MCF 10A (cell line): ENCODE measurements at places on chromosomes 13 and 19.

- DNase-seq: peak; percentile 21
Observed at GRCh38 chr13:64925284-64925683, 2304.9 kb downstream of the PCDH9 start.

- DNase-seq: no peak
Observed at GRCh38 chr13:98761986-98762616, 9.6 kb upstream of the SLC15A1 start.

DNA sequence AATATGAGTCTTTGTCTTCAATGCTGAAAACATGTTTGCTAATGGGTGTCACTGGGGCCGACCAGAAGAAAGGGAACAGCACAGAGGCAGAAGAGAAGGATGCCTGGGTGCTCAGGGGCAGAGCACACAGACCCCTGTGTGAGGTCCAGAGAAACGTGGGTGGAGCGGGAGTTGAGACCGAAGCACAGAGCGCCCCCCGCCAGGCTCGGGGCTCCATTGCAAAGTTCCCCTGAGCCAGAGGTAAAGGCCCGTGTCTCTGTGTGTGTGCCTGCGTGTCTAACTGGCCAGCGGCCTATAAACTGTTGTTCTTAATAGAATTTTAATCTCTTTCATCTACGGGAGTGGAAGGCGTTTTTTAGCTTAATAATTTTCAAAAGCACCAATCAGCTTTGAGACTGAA is 343.1 kb downstream of the TEX29 start:
- DNase-seq: no peak

DNA sequence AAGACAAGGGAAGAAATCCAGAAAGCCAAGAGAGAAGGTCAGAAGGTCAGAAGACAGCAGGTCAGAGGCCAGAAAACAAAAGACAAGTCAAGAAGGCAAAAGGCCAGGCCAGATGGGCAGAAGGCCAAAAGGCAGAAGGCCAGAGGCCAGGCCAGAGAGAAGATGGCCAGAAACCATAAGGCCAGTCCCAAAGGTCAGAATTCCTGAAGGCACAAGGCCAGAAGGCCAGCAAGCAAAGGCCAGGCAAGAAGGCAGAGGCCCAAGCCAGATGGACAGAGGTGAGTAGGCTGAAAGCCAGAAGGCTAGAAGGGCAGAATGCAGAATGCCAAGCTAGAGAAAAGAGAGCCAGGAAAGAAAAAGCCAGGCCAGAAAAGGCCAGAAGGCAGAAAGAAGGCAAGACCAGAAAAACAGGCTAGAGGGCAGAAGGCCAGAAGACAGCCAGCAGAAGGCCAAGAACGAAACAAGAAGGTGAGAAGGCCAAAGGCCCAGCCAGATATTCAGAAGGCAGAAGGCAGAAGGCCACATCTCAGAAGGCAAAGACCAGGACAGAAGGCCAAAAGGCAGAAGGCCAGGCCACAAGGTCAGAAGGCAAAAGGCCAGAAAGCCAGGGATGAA is 186.3 kb downstream of the TUBA3C start:
- DNase-seq: no peak

GRCh38 chr13:98677398-98677797 is 75.1 kb downstream of the SLC15A1 start:
- DNase-seq: no peak

DNA sequence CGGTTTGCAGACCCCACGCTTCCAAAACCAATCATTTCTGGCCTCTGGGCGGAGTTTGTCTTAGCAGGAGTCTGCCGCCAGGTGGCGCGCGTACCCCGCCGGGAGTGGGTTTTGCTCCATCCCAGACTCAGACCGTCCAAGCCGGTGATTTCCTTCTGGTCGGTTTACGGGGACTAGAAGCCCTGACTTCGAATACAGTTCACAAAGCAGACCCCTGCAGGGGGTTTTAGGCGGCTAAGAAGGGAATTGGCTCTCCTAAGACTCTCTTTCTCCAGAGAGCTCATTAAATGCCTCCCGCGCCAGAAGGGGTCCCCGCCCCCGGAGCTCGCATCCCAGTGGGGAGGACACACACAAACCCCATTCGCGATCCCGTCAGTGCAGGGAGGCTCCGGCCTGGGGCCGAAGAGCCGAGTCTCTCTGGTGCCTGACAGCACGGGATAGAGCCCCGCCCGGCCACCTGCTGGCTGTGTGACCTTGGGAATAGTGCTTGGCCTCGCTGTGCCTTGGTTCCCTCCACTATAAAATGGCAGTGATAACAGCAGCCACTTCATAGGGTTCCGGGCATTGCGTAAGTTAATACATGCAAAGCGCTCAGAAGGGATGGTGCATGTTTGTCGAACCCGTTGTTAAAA is 8.6 kb upstream of the NUP62 start:
- DNase-seq: peak; percentile 78

GRCh38 chr13:31495336-31495735 is 244.0 kb upstream of the RXFP2 start:
- no peak for DNase-seq
